Endodermal cell (in vitro differentiated cells): ENCODE measurements at places on chromosomes 2 and 18.
A peak's percentile ranks its signal among the peaks of the same experiment; 100 is the strongest.

GRCh38 chr2:109204412-109204811 is 75.4 kb downstream of the SH3RF3 start:
- no peak for DNase-seq

DNA sequence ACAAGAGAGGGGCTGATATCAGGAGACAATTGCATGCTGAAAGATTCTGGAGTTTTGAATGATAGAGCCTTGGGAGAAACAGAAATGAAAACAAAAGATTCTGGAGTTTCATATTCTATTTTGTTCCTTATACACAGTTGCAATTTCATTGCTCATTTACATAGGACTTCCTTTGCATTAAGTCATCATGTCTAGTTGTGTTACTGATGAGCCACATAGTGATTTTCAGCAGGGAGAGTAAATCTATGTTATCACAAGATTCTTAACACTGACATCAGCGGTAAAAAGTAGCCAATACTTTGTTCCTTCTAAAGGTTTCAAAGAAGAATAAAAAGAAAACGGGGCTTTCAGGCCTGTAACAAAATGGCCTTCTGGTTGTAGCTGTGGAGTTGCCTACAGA is 7.1 kb downstream of the ADAM17 start:
- no peak for DNase-seq

- DNase-seq, result peak; percentile 29
Measured at GRCh38 chr2:120398051-120398995, 52.4 kb downstream of the INHBB start.

DNA sequence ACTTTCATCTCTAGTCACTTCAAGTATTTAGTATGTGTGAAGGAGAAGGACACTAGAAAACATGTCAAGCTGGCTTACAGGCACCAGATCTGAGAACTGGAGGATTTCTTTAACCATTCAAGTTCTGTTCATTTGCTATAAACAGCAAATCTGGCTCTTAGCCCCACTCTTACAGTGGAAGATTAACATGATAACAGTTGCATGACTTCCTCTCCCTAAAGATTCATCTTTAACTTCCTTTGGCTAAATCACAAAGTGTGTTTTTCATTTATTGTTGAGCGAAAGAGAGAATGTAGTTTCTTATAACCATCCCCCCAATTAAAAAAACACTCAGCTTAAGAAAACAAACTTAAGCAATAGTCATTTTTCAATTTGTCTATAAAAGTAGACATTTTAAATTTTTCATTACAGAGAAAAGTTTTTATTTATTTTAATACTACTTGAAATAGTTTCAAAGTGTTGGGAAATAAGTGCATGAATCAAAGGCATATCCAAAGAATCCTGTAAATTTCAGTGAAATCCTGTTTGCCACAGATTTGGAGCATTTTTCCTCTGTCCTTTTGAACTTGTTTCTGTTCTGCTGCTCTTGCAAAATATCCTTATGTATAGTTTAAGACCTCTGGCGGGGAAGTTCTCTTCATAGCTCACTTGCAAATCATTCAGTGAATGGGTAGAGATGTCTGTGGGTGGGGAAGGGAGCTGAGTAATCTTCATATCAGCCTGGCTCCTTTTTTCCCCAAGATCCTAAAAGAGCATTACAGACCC is 241.0 kb upstream of the RBBP8 start:
- no peak for DNase-seq

DNA sequence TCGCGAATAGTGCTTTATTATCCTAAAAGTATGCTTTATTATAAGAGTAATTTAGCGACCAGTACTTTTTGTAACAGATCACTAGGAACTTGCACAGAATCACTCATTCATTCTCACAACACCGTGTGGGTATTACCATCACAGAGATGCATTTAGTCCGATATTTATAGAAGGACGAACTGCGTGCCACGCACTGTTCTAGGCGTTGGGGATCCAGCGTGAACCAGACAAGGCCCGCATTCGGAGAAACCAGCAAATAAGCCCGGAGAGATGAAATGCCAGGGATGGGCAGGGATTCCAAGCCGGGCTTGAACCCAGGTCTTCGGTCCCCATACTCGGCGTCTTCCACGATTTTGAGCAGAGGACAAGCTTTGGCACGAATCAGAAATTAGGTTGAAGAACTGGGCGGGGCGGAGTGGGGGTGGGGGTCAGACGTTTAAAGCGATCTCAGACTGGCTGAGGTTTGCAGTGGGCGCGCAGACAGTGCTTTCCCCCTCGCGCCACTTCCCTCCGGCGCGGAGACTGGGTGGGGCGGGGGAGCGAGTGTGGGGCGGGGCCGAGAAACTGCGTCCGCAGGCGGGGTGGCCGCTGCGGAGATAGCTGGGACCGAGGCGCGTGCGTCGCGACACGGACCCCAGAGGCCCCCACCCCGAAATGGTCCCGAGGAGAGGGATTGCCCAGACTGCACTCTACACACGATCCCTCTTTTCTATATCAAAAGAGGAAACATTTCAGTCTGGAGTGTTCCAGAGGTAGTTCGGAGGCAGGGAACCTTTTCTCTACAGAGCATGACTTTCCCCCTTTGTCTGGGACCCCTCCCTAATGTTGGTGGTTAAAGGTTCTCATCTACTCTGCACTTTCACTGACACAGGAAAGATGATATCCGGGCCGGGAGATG is 1.1 kb upstream of the CXCR4 start:
- DNase-seq, result peak; percentile 83

DNA sequence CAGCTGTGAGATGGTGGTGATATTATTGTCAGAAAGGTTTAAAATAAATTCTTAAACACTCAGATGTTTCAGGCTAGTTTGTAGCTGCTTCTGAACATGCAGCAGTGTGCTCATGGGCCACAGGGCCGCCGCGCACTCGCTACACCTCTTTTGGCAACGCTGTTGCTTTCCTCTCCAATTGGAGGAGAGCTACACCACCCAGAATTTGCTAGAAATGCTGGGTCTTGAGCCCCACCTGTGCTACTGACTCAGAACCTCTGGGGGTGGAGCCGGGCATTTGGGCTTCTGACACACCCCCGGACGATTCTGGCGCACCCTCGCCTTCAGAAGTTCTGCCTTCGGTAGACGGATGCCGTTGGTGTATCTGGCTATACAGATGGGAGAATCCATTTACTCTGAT is 15.7 kb downstream of the LRRFIP1 start:
- no peak for DNase-seq

GRCh38 chr18:58009166-58009565 is 34.9 kb upstream of the NEDD4L start:
- DNase-seq, result no peak

DNA sequence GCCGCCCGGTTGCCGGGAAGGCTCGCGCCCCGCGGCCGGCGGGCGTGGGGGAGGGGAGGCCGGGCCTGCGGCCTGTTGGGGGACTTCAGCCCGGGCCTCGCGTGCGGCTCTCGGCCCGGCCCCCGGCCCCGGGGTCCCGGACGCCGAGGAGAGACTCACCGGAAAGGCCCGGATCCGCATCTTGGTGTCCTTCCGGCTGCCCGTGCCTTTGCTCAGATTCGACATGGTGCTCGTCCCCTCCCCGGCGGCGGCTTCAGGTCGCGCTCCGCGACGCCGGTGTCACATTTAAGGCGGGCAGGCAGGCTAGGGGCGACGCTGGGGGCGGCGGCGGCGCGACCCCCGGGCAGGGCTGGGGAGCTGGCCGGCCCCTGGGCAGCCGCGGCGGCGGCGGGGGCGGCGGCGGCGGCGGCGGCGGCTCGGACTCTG is 365 bp downstream of the CUL3 start:
- DNase-seq, result no peak

GRCh38 chr18:57819119-57819518 is 16.0 kb upstream of the ATP8B1 start:
- no peak for DNase-seq

DNA sequence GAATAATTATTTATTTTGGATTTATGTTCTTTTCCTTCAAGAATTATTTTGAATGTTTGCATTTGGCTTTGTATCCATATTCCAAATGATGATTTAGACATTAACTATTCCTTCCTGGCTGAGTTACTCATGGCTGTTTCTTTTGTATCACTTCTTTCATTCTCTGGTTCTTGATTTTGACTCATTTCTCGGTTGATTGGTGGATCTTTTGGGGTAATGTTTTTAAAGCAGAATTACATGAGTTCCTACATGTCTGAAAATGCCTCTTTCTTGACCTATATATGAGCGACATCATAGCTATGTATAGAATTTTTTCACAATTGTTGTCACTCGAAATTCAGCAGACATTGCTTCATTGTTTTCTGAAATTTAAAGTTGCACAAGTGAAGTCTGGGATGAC is 39.5 kb downstream of the CYP26B1 start:
- DNase-seq, result no peak

GRCh38 chr2:176748662-176749061 is 463.9 kb upstream of the HNRNPA3 start:
- DNase-seq, result no peak

DNA sequence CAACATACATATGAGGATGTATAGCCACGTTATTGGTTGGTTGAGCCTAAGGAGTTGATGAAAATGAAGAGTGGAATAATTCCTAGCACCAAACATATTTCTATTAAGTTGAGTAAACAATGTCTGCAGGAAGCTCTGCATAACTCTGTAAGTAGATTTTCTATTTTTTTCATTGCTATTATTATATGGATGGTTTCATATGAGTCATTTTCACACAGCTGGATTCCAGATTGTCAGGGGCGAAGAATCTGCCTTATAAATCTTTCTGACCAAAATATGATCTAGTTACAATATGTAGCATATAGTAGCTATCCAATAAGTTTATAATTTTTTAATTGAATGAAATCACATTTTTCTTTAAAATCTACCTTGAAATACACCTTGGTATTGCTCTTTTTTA is 468.0 kb upstream of the PKDCC start:
- no peak for DNase-seq

GRCh38 chr2:224957540-224958461 is 84.5 kb downstream of the DOCK10 start:
- no peak for DNase-seq

- no peak for DNase-seq
Measured at GRCh38 chr2:128623776-128624761, 305.4 kb upstream of the HS6ST1 start.

DNA sequence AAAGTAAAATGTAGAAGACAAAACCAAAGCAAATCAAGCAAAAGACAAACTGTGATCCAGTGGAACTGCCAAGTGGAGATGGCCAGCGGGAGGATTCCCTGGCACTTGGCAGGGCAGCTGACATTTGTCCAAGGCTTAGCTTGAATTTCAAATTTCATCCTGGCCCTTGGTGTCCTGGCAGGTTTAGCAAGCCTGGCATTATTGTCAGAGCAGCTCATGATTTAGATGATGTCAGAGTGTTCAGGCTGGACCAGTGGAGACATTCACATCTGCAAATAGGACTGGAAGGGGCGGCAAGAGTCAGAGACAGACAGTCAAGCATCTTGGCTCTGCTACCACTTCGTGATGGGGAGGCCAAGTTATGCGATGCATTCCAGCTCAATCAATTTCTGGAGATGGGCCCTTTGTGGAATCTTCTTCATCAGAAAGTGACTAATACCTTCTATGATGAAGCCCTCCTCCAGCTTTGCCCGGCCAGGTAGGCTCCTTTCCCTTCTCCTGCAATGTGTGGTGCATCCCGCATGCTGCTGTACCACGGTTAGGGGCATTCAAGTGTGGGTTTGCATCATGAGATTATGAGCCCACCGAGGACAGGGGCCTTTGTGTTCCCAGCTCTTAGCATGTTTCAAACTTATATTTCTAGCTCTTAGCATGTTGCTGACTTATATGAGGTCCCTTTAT is 199.7 kb downstream of the ANKRD30B start:
- no peak for DNase-seq

DNA sequence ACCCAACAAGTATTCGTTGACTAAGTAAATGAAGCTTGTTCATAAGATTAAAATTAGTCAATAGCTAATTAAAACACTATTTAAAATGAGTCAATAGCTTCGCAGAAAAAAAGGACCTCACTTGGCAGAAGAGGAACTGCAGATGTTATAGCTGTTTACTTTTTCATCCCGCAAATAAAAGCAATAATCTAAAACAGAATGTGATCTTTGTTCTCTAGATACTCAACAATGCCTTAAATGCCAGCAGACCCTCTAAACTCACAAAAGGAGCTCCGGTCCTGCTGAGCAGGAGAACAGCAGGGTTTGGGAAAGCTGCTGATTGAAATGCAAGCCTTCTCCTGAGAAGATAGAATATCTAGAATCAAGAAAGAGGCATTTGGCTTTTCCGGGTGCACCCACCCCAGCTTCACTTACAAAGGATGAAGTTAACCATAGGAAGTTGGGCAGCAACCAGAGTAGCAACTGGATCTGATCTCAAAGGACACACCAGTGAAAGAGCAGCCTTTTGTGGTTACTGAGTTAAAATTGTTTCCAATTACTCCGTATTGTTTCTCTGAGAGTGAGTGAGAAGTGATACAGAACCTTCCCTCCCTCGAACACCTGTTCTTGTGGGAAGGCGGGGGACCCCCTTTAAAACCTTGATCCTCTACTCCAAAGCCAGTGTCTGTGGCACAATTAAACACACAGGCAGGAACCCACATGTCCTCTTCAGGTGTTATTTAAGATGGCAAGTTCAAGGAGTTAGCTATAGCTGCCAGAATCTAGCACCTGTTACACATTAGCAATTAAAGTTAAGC is 6.8 kb downstream of the CCBE1 start:
- peak; percentile 77 for DNase-seq

GRCh38 chr2:23850564-23851256 is 76.2 kb downstream of the ATAD2B start:
- DNase-seq, result no peak

GRCh38 chr2:65368468-65368867 is 63.9 kb downstream of the SPRED2 start:
- DNase-seq, result no peak

DNA sequence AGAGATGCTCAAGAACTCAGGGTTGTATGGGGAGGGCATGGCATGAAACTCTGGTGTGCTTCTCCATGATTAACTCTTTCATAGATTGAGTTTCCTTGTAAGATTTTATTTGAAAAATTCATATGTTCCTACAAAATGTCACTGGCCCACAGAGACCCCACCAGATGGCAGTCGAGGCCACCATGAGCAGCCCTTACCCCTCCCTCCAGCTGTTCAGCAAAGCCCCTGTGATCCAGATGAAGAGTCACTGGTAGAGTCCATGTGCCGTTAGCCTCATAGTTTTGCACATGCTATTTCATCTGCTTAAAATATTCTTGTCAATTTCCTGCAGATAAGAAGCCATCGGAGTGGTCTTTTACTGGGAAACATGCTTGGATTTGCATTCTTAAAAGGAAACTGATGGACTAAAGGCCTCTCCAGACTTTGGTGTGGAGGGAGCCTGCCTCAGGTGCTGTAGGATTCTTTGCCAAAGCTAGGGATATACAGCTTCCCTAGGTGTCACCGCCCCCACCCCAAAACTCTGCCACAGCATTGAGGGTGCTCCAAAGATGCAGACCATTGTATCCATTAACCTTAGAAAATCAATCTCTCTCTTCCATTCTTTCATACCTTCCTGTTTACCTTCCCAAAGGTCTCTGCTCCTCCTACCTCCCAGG is 18.8 kb downstream of the ZNF385B start:
- peak; percentile 83 for DNase-seq

DNA sequence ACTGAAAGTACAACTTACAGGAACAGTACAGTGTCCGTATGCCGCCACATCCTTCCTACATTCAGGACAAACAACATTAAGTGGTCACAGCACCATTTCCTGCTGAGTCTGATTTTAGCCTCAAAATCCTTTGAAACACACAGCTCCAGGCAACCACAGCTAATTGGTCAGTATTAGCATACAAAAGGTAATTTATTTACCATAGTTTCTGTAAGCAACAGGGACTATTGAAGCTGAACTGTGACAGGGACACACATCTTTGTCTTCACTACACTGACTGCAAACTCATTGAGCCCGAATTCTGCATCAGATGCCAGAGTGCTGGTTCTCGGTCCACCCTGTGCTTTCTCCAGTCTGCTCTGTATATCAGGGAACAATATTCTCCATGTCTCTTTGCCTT is 151.8 kb downstream of the ST6GAL2 start:
- DNase-seq, result no peak

GRCh38 chr2:24374301-24374700 is 14.0 kb upstream of the ITSN2 start:
- no peak for DNase-seq
